ENCODE measurements at places on chromosomes 12 and 14.

DNA sequence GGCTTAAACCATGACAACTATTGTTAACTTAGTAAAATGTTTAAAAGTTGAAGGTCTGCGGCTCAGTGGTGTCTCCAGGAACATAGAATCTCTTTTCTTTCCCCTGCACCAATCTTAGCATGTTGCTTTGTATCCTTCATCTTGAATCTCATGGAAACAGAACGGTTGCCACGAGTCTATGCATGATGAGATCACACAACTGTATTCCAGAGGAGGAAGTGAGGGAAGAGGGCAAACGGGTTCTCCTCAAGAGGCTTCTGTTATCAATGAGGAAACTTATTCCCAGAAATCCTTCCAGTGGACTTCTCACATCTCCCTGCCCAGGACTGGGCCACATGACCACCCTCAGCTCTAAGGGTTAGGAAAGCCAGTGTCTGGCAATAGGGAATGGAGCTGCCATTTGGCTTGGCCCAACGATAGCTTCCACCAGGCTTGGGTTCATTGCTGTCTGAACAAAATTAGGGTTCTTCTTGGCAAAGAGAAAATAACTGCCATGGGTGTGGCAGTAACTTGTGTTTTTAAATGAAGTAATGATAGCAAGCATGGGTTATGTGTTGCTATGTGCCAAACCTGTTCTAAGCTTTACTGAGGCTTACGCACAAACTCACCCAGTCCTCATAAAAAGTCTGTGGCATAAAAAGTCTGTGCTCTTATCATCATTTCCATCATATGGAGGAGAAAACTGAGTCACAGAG is 17.4 kb downstream of the PLXNC1 start:
- no peak for DNase-seq

DNA sequence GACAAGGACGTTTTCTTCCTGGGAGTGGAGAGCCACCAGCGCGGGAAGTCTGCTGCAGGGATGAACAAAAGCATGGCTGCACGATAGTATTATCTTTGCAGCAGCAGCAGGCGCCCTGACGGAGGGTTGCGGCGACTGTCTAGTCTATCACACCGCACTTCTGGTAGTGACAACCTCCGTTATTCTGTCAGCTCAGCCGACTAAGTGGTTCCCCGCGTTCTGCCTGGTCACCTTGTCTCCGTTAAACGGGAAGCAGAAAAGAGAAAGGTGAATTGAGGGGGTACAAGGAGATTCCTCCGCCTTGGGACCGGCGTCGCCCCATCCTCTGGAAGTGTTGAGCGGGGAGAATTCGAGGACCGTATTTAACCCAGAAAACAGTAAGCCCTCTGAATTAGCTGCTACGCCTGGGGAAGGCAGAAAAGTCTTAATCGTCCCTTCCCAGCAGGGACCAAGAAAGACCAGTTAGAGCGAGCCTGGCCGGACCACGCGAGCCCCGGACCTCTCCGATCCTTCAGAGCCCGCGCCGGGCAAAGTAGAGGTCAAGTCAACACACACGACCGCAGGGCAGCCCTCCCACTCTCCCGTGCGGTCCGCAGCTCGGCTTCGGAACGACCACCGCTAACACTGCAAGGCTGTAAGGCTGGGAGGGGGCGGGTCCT is 536 bp upstream of the DAAM1 start:
- peak; percentile 6 for DNase-seq

DNA sequence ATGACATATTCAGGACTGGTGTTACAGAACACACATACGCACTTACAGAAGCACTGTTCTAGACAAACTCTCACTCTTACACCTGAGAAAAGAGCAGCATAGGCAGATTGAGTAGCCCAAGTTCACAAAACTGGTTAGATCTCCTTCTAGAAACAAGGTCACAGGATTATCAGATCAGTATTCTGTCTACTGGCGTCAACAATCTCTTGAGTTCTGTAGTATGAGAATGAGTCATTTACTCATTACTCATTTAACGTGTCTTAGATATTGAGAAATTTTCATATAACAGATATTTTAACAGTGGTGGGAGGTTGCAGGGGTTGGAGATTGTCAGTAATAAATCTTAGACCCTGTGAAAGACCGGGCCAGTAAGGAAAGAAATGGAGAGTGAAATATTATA is 2.8 kb upstream of the TSPAN8 start:
- peak; percentile 1 for DNase-seq

DNA sequence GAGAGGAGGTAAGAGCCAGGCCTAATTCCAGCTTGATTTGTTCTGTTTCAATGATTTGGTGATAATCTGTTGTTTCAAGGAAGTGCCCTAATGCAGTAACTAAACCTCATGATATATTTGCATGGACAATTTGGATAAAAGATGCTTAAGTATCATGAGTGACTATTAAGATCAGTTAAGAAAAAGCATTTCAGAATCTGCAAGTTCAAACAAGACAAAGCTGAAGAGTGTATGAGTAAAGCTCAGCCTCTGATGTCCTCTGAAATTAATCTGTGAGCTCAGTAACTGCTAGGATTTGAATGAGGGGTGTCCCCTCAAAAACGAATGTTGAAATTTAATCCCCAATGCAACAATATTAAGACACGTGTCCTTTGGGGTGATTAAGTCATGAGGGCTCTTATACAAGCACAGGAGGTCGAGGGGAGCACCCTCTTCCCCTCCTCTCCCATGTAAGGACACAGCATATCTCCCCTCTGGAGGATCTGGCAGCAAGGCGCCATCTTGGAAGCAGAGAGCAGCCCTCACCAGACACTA is 949.2 kb downstream of the GALC start:
- DNase-seq: no peak

DNA sequence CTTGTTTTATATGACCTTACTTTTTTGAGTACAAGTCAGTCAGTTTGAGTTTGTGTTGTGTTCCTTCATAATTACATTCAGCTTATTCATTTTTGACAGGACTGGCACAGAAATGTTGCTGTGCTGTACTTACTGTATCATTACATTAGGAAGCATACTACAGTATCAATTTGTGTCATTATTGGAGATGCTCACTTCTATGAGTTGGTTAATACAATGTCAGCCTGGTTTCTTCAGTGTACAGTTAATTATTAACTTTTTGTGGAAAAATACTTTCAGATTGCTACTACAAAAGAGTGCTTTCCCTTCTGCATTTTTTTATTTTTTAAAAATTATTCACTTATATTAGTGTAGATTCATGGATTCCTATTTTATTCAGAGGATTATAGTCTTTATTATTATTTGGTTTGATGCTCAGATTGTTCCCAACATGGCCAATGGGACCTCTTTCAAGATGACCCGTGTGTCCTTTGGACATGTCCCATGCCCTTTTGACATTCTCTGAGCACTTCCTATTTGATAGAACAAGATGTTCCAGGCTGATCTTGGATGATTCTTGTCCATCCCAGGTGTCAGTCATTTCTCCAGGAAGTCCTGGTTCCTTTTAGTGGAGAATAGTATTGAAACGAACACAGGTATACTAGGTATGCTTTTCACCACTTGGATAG is 66.6 kb downstream of the MON2 start:
- no peak for DNase-seq

DNA sequence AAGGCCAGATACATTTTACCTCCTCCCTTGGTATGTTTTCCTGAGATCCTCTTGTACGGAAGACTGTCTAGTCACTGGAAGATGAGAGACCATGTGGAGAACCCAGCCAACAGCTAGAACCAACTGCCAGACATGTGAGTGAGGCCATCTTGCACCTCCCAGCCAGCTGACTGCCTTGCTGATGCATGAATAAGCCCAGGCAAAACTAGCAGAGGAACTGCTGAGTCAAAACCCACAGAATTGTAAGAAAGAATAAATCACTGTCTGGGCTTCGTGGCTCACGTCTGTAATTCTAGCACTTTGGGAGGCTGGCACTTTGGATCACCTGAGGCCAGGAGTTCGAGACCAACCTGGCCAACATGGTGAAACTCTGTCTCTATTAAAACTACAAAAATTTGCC is 160.0 kb downstream of the TPH2 start:
- DNase-seq: no peak

DNA sequence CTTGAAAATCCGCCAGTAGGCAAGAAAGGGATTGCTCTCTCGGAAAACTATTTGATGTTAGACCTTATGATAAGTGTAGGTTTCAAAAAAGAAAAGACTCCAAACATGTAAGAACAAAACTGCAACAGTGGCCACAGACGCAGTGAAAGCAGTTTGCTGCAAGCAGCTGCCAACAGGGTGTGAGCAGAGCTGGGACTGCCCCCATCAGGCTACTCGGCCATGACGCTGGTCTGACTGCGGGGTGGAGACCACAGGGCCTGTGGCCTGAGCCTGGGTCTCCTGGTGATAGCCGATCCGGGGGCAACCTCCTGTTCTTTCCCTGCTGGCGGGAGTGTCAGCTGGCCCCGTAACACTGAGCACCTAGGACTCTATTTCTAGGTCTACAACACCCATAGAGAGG is 63.2 kb downstream of the AMN start:
- DNase-seq: no peak

GRCh38 chr14:94880876-94881275 is 111.0 kb upstream of the GSC start:
- no peak for DNase-seq

- DNase-seq: no peak
Measured at GRCh38 chr12:75509621-75510020, 1.8 kb downstream of the KRR1 start.

DNA sequence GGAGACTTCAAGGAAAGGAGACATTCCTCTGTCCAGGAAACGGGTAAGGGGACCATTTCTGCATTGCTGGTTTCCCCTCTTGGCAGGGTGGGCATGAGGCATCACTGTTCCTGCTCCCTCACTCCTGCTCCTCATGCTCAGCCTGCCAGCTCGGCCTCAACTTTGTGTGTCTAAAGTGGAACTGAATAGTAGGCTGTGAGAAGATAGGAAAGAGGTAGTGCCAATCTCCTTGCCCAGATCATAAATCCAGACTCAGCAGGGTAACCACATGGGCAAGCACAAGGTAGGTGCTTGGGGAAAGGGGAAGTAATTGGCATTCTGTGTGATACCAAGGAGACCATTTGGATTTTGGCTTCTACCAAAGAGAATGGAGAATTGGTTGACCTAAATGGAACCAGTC is 2.6 kb downstream of the LTB4R start:
- DNase-seq: no peak

GRCh38 chr14:91392623-91393303 is 24.9 kb downstream of the CCDC88C start:
- no peak for DNase-seq

- DNase-seq: no peak
Measured at GRCh38 chr12:96103067-96103644, 67.8 kb upstream of the LTA4H start.

DNA sequence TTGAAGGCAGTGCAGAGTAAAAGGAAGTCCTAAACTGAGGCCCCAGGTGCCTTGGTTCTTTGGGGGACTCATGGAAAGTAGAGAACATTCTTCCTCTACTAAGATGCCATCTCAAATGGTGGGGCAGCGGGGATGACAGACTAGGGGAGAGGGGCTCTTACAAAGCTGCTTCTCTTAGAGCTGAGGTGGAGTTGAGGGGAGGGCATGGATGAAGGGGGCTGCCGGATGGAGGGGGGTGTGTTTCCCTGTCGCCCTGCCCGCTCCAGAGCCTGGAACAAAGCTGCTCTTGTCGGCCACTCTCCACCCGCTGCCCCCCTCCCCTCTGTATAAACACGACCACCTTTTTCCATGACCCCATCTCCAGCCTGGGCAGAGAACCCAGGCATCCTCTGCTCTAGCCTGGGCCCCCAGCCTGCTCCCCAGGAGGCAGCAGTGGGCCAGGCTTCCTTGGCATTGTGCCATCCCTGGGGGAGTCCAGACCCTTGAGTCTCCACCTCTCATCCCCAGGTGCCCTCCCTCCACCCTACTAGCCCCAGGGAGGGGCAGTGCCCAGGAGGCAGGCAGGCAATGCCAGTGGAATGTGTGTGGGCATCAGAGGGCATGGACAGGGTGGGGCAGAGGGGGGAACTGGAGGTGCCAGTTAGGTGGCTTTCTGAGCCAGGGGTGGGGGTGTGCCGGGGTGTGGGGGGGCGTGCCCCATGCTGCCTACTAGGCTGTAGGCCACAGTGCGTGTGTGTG is 1.7 kb downstream of the RARG start:
- DNase-seq: no peak

DNA sequence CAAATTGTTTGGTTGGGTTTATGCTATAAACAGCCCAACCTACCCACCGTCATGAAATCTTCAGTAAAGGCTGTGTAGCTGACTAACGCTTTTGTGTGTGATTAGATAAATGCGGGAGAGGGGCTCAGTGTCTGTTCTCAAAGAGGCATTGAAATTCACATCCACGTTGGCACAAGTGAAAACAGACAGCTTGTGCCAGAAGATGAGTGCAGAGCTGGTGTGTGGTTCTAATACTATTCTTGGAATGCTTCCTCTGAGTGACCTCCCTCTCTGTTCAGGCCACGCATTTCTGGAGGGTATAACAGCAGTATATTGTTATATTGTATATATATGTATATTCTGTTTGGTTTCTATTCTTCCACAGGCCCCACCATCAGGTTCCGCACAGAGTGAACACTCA is 263.8 kb downstream of the APAF1 start:
- no peak for DNase-seq

GRCh38 chr12:26845984-26846383 is 13.0 kb upstream of the ITPR2 start:
- DNase-seq: peak; percentile 99

Measured in iris pigment epithelial cell (primary cell).